ENCODE measurements at places on chromosomes 4 and X.

GRCh38 chr4:159608436-159608835 is 505.6 kb downstream of the RAPGEF2 start:
- no peak for DNase-seq

- no peak for DNase-seq
Measured at GRCh38 chr4:151361126-151361525, 35.7 kb upstream of the SH3D19 start.

DNA sequence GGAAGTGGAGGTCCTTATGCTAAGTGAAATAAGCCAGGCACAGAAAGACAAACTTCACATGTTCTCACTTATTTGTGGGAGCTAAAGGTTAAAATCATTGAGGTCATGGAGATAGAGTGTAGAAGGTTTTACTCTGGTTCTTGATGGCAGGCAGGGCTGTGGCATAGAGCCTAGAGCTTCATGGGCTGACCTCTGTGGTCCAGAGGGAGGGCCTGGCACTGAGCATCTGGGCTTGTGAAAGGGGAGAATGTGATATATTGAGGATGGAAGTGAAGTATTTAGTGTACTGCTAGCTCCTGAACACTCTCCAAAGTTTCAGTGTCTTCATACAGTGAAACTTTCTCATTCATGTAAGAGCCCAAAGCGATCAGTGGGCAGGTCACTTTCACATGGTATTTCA is 71.3 kb upstream of the ANXA3 start:
- no peak for DNase-seq

GRCh38 chrX:29661290-29661689 is 554.1 kb upstream of the MAGEB2 start:
- no peak for DNase-seq

DNA sequence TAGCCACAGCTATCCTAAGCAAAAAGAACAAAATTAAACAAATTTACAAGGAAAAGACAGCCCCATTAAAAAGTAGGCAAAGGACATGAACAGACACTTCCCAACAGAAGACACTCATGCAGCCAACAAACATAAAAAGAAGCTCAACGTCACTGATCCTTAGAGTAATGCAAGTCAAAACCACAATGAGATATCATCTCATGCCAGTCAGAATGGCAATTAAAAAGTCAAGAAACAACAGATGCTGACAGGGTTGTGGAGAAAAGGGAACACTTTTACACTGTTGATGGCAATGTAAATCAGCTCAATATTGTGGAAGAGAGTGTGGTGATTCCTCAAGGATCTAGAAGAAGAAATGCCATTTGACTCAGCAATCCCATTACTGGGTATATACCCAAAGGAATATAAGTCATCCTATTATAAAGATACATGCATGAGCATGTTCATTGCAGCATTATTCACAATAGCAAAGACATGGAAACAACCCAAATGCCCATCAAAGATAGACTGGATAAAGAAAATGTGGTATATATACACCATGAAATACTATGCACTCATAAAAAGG is 163.0 kb upstream of the TET2 start:
- DNase-seq = no peak

DNA sequence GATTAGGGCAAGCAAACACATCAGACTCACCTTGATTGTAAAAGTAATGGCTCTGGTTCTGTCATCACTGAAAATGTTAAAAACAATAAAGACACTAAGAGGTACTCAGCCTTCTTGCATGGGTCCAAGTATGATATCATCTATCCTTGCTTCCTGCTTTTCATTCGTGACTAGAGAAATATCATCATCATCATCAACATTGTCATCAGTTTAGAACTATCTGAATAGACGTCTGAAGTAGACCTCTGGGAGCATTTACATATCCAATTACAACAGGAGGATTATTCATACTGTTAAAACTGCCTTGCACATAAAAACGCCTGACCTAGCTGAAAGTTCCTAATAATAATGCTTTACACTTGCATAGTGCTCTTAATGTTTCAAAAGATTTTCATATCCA is 9.8 kb upstream of the FRAS1 start:
- no peak for DNase-seq

DNA sequence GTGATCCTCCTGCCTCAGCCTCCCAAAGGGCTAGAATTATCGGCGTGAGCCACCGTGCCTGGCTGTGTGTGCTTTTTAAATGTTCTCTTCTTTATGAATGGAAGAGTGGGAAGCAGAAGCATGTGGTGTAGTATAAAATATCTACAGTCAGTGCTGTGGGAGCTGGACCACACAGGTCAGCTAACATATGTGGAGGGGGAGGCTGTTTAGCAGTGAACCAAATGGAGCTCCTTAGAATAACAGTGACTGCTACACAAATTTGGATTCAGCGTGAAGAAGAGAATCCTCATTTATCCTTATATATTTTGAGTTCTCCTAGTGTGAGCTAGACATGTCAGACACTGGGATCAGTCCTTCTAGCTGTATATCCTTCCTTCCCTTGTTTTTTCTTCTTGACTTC is 3.2 kb downstream of the SNX25 start:
- DNase-seq = no peak

GRCh38 chrX:38879631-38880220 is 78.5 kb downstream of the MID1IP1 start:
- no peak for DNase-seq

GRCh38 chr4:122777846-122778673 is 45.6 kb downstream of the BBS12 start:
- DNase-seq = no peak

GRCh38 chrX:149476513-149476912 is 28.6 kb downstream of the IDS start:
- no peak for DNase-seq

- DNase-seq = no peak
Measured at GRCh38 chrX:42090395-42090794, 167.0 kb upstream of the CASK start.

DNA sequence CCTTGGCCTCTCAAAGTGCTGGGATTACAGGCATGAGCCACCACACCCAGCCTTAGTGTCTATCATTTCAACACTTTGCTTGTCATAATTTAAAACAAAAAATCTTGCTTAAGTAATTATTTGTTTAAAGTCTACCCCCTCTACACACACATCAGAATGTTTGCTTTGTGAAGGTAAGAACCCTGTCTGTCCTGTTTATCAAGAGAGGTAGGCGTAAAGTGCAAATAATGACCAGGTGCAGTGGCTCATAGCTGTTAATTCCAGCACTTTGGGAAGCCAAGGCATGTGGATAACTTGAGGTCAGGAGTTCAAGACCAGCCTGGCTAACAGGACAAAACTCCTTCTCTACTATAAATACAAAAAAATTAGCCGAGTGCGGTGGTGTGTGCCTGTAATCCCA is 326.7 kb upstream of the CLNK start:
- no peak for DNase-seq
